ENCODE measurements at places on chromosomes 1 and 21.

DNA sequence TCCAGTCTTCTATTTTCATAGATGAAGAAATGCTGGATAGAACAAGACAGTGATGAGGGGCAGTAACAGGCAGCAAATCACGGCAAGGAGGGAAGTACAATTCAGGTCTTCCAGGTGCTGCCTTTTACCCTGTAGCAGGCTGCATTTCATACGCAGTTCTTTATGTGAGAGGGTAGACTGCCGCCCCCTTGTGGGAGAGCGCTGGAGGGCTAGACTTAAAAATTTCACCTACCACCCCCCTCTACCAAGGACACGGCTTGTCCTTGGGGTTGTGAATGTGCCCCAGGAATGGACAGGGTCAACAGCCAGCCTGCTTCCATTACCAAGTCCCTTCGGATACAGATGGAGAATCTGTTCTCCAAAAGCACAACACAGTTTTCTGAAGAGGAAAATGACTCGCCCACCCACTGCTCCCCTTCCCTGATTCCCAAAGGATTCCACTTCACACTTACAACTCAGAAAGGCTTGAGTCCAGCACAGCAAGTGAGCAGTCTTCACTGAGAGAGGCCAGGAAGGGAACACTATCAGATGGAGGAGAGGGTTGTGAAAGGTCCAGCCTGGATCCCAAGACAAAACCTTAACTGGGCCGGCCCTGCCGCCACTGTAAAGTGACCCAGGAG lies 7.4 kb downstream of the WDR77 start:
- peak; percentile 37 for DNase-seq

GRCh38 chr1:219160967-219161366 lies 12.7 kb upstream of the LYPLAL1 start:
- no peak for DNase-seq

- no peak for DNase-seq
Observed at GRCh38 chr1:77143529-77144121, 75.6 kb downstream of the PIGK start.

DNA sequence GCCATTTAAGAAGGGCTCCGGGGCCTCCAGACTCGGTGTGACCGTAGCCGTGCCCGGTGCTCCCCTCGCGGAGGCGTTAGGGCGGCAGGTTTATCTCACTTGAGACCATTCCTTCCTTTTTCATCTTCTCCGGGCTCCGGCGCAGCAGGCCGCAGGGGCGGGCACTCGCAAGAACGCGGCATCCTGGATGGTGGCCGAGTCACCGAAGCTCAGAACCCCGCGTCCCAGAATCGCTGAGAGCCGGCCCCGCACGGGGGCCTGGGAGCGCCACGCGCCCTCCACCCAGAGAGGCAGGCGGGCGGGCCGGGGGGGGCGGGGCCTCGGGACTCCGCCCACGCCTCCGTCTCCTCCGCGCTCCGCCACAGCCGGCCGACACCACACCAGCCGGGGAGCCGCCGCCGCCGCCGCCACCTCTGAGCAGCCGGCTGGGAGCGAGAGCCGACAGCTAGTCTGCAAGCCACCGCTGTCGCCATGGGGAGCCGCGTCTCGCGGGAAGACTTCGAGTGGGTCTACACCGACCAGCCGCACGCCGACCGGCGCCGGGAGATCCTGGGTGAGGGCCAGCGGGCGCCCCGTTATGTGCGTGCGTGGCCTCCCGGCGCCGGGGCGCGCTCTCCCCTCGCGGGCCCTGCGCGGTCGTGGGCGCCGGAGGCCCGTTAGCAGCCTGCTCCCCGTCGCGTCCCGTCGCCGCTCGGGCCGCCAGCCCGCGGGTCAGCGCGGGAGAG lies at the start of gene DEGS1:
TSS of gene DEGS1 (plus strand) at position 375 of the 725 bp plus-strand sequence. CDS start at position 472, 97 bp downstream.
- peak; percentile 82 for DNase-seq

DNA sequence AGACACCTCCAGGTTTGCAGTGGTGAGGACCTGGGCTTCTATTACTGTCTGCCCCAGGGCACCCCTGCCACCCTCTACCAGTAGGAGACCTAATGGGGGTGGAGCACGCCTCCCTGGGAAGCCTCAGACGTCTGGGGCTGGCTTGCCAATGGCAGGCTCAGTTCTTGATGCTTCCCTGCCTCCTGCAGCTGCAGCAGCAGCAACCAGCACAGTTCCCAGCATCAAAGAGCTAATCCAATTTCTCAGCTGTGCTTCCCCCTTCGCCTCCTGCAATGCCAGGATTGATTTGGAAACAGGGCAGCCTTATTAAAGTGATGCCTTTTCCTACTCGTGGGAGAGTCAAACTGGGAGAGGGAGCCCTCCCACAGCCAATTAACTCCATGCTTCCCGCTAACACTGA lies 8.2 kb downstream of the SYT2 start:
- DNase-seq, result no peak

- peak; percentile 54 for DNase-seq
Observed at GRCh38 chr1:31760471-31761470, 3.4 kb downstream of the ADGRB2 start.

GRCh38 chr1:184080309-184080708 lies 28.8 kb downstream of the TSEN15 start:
- no peak for DNase-seq

- no peak for DNase-seq
Observed at GRCh38 chr1:219564109-219564508, 48.8 kb downstream of the ZC3H11B start.

DNA sequence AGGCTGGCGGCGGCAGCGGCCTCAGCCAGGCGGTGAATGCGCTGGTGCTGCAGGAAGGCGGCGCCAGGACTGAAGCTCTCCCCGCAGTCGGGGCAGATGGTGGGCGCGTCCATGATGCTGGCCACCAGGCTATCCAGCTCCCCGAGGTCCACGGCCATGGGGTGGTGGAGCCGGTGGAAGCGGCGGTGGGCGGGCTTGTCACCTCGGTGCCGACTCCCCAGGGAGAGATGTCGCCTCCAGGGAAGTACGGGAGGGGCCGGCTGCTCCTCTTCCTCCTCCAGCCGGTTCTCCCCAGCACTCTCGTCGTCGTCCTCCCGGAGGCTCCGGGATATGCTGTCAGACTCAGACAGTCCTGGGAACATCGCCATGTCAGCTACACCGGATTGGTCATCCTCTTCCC lies 24.4 kb downstream of the ZNF697 start:
- no peak for DNase-seq

GRCh38 chr1:103106426-103107341 lies 1.6 kb downstream of the COL11A1 start:
- no peak for DNase-seq

DNA sequence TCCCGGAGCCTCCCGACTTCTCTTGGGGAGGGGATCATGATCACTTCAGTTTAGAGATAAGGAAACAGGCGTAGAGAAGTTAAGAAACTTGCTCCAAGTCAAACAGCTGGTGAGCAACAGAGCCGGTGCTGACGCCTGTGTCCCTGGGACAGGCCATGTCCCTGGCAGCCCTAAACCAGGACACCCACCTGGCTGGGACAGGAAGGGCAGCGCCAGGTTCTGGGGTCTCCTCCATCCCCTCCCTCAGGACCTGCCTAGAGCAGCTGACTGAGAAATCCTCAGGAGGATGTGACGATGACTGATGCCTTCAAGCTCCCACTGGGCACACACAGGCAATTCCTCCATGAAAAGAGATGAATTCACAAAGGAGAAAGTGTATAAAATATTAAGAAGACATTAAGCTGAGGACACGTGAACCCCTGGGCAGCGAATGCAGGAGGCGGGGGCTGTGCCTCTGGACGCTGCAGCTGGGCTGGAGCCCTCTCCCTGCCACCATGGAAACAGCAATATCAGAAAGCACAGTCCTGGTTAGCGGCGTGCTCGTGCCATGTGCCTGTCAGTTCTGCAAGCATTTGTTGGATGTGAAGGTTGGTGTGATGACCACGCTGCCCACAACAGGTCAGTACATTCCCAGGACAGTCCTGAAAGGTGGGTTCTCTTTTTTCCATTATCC lies 40.1 kb upstream of the C1orf174 start:
- DNase-seq, result no peak

DNA sequence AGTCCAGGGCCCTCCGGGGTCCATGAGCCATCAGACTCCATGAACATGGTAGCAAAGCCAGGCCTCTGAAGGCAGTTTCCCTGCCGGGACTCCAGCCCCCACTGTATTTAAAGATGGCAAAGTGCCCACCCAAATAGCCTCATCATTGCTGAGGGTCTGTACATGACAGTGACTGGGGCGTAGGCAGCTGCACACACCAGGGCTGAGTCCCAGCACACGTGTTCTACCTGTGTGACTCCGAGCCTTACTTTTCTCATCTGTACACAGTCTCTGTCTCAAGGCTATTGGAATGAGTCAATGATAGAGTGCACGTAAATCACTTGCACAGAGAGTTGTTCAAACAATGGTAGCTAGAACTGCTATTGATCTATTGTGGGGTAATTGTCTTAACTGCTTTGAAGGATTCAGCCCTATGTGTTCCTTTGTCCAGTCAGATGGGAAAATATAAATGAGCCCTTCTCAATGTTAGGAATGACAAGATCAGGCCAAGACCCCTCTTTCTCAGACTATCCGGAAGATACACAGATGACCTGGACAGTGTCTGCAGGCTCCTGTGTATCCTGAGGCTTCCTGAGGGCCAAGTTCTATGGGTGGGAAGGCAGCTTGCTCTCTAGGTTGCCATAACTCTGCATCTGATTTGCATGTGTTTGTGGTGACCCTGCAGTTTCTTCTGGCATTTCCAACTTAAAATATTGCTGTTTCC lies 48.9 kb downstream of the RASSF5 start:
- DNase-seq, result no peak

GRCh38 chr1:60153961-60154360 lies 80.4 kb upstream of the C1orf87 start:
- DNase-seq, result no peak

GRCh38 chr1:25031601-25031965 lies 101.5 kb upstream of the RUNX3 start:
- no peak for DNase-seq

- DNase-seq, result peak; percentile 32
Observed at GRCh38 chr1:203702130-203702577, 62.8 kb upstream of the LAX1 start.

DNA sequence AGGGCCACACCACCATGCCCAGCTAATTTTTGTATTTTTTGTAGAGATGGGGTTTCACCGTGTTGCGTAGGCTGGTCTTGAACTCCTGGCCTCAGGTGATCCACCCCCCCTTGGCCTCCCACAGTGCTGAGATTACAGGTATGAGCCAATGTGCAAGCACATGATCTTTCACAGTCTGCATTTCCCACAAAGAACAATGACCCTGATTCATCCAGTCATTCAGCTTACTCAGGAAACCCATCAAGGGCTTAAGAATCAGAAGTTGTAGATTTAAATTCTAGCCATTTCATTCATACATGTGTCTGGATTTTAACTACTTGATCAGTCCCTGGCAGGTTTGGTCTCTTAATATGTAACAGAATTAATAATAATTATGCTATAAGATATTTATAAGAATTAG lies 2065.7 kb downstream of the MRPL39 start:
- no peak for DNase-seq

DNA sequence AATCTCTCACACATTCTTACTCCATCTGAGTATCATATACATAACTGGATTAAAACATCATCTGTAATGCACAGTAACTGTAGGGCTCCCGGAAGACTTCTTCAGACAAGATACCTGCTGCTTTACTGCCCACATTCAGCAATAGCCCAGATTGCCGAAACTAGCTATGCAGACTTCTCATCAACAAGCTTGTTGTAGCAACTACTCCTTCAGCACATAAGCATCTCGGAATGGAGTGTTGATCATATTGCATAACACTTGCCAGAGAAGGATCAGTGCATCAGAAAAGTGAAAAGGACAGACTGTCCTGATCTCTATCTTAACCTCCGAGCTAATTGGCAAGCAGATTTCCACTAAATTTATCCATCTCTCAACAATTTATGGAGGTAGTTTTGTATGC lies 354.6 kb upstream of the C1orf87 start:
- DNase-seq, result no peak

GRCh38 chr1:94982398-94982797 lies 55.5 kb upstream of the CNN3 start:
- DNase-seq, result no peak

DNA sequence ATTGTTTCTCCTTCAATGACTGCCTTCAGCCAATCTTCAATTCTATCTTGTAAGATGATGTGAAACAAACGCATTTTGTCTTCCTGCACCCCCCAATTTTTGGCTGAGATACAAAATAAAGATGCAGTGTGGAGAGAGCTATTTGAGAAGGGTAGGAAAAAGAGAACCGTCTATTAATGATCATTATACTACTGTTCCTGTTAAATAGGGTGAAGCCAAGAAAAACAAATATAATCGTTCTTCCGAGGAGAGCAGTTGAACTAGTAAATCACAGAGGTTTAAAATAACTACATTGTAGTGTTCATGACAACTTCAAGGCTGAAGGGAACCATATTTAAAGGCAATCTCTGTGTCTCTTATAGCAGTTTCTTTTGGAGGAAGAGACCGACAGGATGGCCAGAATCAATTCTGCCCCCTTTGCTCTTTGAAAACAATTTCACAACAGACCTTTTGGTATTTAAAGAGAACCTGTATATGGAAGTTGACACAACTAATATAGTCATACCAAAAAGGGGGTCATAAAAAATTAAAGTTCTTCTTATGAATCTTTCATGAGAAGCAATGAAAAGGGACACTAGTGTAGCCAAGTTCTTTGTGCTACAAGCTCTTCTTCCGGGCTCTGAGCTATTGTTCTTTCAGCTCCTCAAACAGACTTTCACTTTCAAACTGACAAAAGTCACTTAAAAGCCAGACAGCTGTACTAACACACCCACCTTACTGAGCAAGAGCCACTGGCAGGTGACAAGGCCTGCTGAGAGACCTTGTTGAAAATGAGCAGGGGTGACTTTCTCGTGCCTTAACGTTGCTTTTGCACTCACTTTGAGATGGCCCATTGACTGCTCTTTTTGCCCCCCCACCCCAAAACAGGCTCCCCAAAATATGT lies 30.9 kb downstream of the PROX1 start:
- DNase-seq, result no peak

DNA sequence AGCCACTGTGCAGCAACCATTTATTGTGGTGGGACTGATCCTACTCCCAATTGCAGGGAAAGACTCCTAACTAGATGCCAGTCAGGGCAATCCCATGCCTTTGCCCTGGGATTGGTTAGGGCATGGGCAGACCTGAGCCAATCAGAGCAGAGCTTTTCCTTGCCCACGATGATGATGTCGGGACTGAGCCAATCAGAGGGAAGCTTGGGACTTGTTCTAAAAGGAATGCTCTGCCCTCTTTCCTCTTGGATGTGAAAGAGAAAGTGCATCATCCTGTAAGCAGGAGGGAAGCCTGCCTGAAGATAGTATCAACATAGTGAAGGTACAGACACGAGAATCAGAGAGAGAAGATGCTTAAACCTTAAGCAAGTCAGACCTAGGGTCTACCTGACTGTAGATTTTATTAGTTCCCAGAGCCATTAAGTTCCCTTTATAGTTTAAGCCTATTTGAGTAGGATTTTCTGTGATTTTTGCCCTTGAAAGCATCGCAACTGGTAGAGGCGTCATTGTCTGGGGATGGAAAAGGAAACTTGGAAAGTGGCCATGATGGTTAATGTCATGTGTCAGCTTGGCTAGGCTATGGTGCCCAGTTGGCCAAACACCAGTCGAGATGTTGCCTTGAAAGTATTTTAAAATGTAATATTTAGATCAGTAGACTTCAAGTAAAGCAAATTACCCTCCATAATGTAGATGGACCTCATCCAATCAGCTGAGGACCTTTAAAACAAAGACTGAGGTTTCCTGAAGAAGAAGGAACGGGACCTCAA lies 19.9 kb downstream of the IRF2BP2 start:
- no peak for DNase-seq

Data from effector memory CD4-positive, alpha-beta T cell (primary cell).